ENCODE measurements at places on chromosomes 7 and 10.

DNA sequence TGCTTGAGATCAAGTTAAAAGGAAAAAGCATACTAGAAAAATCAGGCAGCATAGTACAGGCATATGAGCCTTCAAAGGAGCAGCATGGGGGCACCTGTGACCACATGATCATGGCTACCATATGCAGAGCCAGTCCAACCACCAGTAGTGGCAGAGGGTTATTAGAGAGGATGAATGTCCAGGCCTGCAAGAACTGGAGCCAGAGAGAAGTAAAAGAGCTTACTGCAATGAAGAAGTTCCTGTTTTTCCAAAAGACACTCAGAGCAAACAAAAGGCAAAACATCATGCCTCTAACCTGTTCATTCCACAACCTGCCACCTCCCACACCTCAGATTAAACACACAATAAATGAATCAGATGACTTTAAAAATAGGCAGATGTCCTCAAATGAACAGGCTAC lies 99.6 kb upstream of the NAMPT start:
- no peak for DNase-seq

- no peak for DNase-seq
These were observed 121.3 kb downstream of the RGS10 start for GRCh38 chr10:119420950-119421875.

- DNase-seq = no peak
These were observed 6.5 kb upstream of the AP5Z1 start for GRCh38 chr7:4768597-4769569.

- DNase-seq = no peak
These were observed 250.9 kb upstream of the TMEM72 start for GRCh38 chr10:44660271-44660670.

- no peak for DNase-seq
These were observed 119.0 kb downstream of the ZFAND4 start for GRCh38 chr10:45553613-45554012.

GRCh38 chr10:34292675-34293074 lies 522.4 kb downstream of the PARD3 start:
- DNase-seq = no peak

DNA sequence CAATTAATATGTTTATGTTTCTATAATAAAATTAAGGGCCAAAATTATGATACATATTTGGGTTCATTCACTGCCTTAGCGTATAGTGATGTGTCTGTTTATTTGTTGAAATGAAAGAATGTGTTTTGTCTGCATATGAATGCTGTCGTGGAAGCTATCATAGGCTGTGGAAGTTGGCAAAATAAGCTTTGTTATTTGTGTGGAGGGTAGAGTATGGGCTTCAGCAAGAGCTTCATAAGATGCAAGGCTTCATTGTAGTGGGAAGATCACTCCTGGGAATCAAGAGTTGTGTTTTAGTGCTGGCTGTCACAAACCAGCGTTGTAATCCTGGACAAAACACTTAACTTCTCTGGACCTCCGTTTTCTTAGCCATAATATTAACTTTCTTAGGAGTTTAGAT lies 2.5 kb downstream of the SLK start:
- DNase-seq = no peak

GRCh38 chr10:92244796-92245195 lies 46.1 kb downstream of the CPEB3 start:
- DNase-seq = no peak

DNA sequence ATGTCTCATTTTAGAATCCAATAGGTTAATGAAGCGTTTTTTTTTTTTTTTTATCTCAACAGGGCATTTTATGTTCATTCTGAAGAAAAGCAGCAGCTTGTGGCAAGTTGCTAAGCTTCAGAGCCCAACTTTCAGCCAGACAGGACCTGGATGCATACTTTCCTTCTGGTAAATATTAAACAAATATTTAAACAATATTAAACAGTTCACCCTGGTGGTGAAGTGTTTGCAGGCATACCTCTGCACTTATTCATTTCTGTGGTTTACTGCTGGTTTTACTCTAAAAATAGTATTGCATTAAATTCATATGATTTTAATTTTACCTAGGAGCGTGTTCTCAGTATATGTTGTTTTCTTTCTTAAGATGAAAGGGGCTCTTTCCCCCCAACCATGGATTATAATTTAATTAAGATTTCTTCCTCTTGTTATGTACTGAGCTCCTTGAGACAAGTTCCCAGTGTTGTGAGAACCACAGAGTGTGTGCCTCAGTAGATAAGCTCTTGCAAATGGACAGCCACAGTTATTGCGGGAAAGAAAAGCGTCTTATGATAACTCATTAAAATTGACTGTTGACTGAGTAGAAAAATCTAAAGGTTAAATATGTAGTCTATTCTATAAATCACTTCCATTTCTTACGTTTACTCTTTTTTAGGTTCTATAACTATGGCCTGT lies 155.8 kb downstream of the MALRD1 start:
- DNase-seq = no peak

- no peak for DNase-seq
These were observed 585.6 kb downstream of the SUGCT start for GRCh38 chr7:40720416-40720815.

GRCh38 chr7:70152313-70152712 lies 554.0 kb downstream of the AUTS2 start:
- no peak for DNase-seq

- no peak for DNase-seq
These were observed 39.8 kb downstream of the SPOCK2 start for GRCh38 chr10:72048450-72049124.

- DNase-seq = no peak
These were observed 64.1 kb upstream of the EEPD1 start for GRCh38 chr7:36088966-36089365.
